Daoy (cell line): ENCODE measurements at places on chromosomes 16 and 17. TPM values are rescaled to one million over a fixed set of nuclear protein-coding genes. Genes with fewer than 3 reads are reported as not detected.

- no peak for DNase-seq
Observed at GRCh38 chr17:75825149-75825552, 19.1 kb downstream of the UNC13D start.

GRCh38 chr16:81029930-81030604 lies 5.6 kb upstream of the ATMIN start:
- DNase-seq, result no peak

Gene ASPA
- total RNA-seq, result not detected in 2 replicates

DNA sequence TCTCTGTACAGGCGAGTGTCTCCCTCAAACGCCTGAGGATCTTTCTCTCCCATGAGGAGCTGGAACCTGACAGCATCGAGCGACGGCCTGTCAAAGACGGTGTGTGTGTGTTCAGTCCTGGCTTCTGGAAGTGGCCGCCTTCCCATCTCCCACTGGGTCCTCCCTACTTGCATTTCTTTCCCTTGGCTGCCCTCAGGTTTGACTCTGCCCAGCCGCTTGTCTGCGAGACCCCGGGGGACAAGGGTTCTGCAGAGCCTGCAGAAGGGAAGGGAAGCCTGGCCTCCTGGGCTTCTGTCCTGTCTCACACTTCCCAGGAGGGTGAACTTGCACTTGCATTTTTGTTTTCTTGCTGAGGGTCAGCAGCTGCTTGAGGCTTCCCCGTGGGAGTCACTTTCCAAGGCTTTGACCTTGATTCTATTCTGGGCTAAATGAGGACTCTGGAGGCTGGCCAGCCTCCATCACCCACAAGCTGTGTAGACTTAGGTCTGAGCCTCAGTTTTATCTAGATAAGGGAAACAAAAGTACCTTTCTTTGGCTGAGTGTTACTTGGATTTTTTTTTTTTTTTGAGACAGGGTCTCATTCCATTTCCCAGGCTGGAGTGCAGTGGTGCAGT lies 122.3 kb downstream of the ABCC1 start:
- no peak for DNase-seq

DNA sequence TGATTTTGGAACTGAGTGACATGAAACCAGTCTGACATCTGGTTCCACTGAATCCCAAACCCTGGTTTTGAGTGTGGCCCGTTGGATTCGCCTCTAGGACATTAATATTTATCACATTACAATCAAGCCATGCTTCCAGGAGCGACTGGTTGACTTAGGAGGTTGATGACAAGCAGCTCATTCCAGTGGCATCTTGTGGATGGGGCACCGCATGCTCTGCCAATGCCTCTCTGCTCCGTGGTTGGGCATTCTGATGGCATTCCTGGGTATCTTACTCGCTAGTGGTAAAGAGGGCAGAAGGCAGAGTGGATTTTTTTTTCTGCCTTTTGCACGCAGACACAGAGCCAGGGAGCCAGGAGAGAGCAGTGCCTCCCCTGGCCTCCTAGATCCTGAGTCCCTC lies 31.4 kb downstream of the CACNG4 start:
- no peak for DNase-seq

DNA sequence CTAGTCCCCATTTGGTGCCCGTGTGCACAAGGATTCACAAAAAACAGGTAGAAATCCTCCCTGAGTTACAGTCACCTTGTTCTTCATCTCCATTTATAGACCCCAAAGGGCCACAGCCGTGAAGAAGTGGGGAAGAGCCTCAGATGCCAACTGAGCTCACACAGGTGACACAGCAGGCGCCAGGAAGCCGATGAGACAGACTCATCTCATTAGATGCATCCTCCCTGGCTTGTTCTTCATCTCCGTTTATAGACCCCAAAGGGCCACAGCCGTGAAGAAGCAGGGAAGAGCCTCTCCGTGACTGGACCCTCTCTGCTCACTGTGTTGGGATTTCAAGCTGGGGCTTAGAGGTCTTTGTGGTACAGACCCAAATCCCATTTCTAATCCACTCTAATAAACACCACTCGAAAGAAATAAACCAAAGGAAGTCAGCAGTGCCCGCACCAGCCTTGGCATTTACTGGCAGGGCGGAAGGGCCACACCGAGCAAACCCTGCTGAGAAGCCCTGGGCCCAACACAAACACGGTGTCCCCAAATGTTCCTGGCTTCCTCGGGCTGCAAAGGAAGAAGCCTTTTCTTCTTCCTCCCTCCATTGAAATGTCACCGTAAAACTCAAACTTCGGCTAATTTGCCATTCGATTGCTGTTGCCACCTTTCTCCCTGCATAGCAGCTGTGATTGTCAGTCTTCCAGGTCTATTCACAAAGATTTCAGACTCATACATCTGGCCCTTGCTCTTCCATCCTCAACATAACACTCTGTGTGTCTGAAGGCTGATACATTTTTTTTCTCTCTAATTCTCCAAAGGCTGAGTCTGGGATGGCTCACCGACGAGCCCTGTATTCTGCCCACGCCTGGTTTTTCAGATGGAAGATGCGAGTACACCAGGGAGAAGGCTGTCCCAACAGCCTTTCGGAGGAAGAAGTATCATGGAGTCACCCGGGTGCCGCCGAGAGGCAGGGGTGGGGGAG lies 44.9 kb upstream of the DOC2B start:
- no peak for DNase-seq

Gene SLC22A31
- total RNA-seq, result not detected in 2 replicates
